ENCODE measurements at places on chromosomes 11 and 22. TPM values are rescaled to one million over a fixed set of nuclear protein-coding genes. Genes with fewer than 3 reads are reported as not detected.

Gene UBQLNL
- not detected for total RNA-seq

Gene CCDC134
- total RNA-seq, result 5.2 TPM

Gene SESN3
- total RNA-seq, result 184 TPM

Gene YWHAH
- 103 TPM for total RNA-seq

Gene MMP27
- not detected for total RNA-seq

Gene OLFML1
- total RNA-seq, result not detected

Gene FAM111B
- total RNA-seq, result 3.2 TPM

Gene AMPD3
- total RNA-seq, result 6.7 TPM

Gene LINC01488
- total RNA-seq, result not detected

Gene ANKK1
- 2.3 TPM for total RNA-seq

Gene DDIAS
- total RNA-seq, result 1.3 TPM

Gene SLC22A12
- total RNA-seq, result not detected

Gene ART1
- not detected for total RNA-seq

Gene SPTBN2
- 24.8 TPM for total RNA-seq

Gene MS4A7
- total RNA-seq, result not detected

Gene JAML
- total RNA-seq, result not detected

Gene RAB38
- 87.7 TPM for total RNA-seq

Gene FOSL1
- 324 TPM for total RNA-seq

Gene OR9G1
- total RNA-seq, result not detected

Gene SYT7
- 4.7 TPM for total RNA-seq

Gene PRG3
- not detected for total RNA-seq

Gene OR10A2
- not detected for total RNA-seq
